ENCODE measurements at places on chromosomes 7 and 10.

DNA sequence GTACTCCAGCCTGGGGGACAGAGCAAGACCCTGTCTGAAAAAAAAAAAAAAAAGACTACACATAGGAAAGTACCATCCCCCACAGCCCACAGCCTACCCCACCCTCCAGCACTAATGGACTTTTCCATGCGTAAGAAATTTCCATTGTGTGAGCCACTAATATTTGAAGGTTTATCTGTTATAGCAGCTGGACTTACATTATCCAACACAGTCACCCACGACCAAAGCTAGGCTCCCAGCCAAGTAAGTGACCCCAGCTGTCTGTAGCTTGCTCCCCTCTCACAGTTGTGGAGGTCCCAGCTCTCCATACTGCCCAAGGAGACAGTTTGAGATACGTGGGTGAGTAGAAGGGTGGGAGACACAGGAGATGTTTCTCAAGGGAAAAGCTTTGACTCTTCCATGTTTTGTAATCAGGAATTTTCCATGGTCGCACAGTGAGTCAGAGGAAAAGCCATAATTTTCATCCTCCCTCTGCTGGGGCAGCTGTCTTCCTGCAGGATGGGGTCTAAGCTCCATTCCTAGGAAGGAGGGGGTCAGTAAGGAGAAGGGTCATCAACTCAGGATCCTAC is 57.4 kb downstream of the CAV1 start:
- DNase-seq = no peak
- no peaks in the 10 kb centered on the region for H3K27me3 ChIP-seq
- H3K36me3 ChIP-seq = no peaks in the 10 kb centered on the region
- H3K4me3 ChIP-seq = no peak overlapping the region
- H3K4me1 ChIP-seq = peaks cover 21% of the 10 kb centered on the region

- H3K4me1 ChIP-seq = no peaks in the 10 kb centered on the region
- H3K36me3 ChIP-seq = no peaks in the 10 kb centered on the region
- H3K27me3 ChIP-seq = no peaks in the 10 kb centered on the region
- no peak overlapping the region for H3K4me3 ChIP-seq
- no peak overlapping the region for H3K27ac ChIP-seq
Measured at GRCh38 chr10:76195654-76196390, 764.4 kb downstream of the LRMDA start.

DNA sequence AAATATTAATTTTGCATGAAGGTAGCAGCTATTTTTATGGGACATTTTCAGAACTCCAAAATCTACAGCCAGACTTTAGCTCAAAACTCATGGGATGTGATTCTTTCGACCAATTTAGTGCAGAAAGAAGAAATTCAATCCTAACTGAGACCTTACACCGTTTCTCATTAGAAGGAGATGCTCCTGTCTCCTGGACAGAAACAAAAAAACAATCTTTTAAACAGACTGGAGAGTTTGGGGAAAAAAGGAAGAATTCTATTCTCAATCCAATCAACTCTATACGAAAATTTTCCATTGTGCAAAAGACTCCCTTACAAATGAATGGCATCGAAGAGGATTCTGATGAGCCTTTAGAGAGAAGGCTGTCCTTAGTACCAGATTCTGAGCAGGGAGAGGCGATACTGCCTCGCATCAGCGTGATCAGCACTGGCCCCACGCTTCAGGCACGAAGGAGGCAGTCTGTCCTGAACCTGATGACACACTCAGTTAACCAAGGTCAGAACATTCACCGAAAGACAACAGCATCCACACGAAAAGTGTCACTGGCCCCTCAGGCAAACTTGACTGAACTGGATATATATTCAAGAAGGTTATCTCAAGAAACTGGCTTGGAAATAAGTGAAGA is 112.3 kb downstream of the CFTR start:
- peaks cover 2% of the 10 kb centered on the region for H3K27me3 ChIP-seq
- no peak for DNase-seq
- no peak overlapping the region for H3K27ac ChIP-seq
- H3K4me1 ChIP-seq = peaks cover 13% of the 10 kb centered on the region
- no peaks in the 10 kb centered on the region for H3K36me3 ChIP-seq

DNA sequence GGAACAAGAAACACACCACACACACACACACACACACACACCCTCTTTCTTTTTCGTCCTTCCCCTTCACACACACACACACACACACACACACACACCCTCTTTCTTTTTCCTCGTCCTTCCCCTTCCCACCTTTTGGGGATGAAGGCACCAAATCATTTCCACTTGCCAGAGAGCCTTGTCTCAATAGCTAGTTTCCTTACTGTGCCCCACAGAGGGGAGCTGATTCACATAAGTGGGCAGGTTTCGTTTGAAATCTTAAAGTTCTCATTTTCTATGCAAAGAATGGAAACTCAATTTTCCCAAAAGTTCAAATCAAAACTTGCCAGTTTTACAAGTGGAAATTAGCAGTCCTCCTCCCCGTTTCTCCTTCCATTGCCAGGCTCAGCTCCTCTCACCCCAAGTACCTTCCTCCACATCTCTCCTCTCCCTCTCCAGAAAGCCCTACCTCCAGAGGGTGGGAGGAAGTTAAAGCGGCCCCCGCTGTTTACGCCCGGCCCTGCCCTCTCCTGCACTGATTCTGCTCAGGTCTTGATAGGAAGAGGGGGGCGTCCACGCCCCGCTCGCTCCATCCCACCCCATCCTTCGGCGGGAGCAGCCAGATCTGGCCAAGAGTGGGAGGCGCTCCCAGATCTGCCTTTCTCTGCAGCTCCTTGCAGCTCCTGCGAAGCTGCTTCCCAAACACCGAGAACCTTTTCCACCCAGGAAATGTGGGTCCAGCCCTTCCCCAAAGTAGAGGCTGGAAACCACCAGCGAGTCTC is 1.3 kb downstream of the CTTNBP2 start:
- no peak for DNase-seq
- peaks cover 7% of the 10 kb centered on the region for H3K4me1 ChIP-seq
- no peaks in the 10 kb centered on the region for H3K36me3 ChIP-seq
- peaks cover 53% of the 10 kb centered on the region for H3K27me3 ChIP-seq
- H3K4me3 ChIP-seq = no peak overlapping the region
- no peak overlapping the region for H3K27ac ChIP-seq

DNA sequence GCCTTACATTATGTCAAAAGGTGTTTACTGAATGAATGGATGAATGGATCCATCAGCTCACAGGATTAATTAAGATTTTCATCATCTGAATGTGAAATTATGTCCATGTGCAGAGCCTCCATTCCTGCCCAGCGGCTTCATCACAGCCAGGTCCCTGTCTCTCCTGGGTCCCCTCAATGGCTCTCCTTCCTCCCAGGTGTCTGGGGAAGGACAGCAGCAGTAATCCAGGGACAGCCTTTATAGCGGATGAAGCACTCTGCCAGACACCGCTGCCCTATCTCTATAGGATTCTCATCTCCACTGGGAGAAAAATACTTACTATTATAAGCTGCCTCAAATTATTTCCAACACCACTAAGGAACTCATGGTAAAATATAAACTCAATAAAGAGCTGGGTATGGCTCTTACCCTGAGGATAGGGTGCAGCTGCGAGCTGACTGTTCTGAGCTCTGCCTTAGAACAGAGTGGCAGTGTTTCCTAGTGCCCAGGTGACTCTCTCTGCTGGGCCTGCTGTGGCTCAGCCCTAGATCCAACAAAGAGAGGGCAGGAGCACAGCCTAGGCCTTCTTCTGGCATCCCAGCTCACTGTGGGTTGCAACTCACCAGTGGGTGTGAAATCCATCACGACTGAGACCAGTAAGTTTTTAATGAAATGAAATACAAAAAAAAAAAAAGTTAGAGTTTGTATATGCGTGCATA is 38.3 kb downstream of the GPRIN2 start:
- no peaks in the 10 kb centered on the region for H3K36me3 ChIP-seq
- no peak for DNase-seq
- H3K4me1 ChIP-seq = no peaks in the 10 kb centered on the region
- H3K4me3 ChIP-seq = no peak overlapping the region

GRCh38 chr10:9009505-9009904 is 955.0 kb downstream of the GATA3 start:
- peak overlapping the region; percentile 84 for H3K27ac ChIP-seq
- peaks cover 79% of the 10 kb centered on the region for H3K4me1 ChIP-seq
- peaks cover 56% of the 10 kb centered on the region for H3K36me3 ChIP-seq
- peak overlapping the region; percentile 37 for H3K4me3 ChIP-seq

DNA sequence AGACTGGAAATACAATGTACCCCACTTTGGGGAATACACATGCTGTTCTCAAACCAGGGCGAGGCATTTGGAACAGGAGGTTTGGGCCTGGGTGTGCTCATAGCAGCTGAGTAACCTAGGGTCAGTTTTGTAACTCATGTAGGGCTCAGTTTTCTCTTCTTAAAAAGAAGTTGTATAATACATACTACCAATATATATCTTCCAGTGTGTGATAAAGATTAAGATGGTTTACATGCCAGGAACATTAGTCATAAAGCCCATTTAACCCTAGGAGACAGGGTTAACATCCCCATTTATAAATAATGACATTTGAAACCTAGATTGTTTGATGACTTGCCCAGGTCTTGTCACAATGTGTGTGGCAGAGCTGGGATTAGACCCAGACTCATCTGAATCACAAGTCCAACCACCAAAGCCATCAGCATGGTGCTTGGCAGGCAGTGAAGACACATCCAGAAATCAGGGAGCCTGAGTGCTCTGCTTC is 6.0 kb downstream of the AKR1B10 start:
- no peak overlapping the region for H3K4me3 ChIP-seq
- H3K27ac ChIP-seq = no peak overlapping the region
- peaks cover 17% of the 10 kb centered on the region for H3K27me3 ChIP-seq
- H3K36me3 ChIP-seq = no peaks in the 10 kb centered on the region

DNA sequence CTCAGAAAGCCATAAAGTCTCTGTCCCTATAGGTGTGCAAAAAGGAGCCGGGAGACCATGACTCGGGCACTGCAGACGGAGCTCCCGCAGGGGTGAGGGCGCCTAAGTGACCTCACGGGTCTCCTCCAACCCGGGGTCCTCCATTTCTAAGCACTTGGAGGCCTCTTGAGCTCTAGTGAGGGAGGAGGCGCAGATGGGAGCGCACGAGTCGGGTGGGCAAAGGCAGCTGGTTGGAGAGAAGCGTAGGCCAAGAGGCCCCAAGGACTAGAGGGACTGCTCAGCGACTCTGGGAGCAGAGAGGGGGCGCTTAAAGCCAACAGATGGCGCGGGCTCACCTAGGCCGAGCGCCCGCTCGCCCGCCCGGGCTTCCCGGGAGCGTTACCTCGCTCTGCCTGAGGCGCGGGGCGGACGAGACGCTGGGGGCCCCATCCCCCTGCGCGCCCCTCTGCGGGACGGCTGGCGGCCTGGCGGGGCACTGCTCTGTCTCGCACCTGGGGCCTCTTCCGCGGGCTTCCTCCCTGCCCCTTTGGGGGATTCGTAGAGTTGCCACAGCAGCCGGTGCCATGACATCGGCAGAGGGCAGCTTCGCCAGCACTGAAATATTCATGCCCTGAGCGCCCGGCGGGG is 523 bp upstream of the CDH23 start:
- no peak overlapping the region for H3K27ac ChIP-seq
- peaks cover 58% of the 10 kb centered on the region for H3K27me3 ChIP-seq
- H3K36me3 ChIP-seq = no peaks in the 10 kb centered on the region
- no peak overlapping the region for H3K4me3 ChIP-seq
- DNase-seq = no peak
- H3K4me1 ChIP-seq = no peaks in the 10 kb centered on the region

- no peak for DNase-seq
- peaks cover 8% of the 10 kb centered on the region for H3K27me3 ChIP-seq
- H3K4me3 ChIP-seq = no peak overlapping the region
- no peaks in the 10 kb centered on the region for H3K4me1 ChIP-seq
- H3K27ac ChIP-seq = no peak overlapping the region
- H3K36me3 ChIP-seq = no peaks in the 10 kb centered on the region
Measured at GRCh38 chr7:106841896-106842390, 23.1 kb upstream of the PIK3CG start.

DNA sequence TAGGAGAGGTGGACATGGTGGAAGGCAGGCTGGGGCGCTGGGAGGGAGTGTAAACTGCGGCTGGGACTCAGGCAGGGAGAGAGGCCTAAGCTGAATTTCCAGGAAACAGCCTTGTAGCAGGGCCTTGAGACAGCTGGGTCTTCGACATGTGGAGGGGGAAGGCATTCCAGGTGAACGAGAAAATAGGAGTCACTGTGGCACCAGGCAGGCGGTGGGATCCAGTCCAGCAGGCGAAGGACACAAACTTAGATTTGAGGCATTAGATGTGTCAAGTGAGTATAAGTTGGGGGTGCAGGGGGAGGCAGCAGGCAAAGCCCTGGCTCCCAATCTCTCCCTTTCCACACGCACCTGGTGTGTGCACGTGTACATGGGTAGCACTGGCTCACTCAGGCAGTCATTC is 105.3 kb downstream of the PTPN20 start:
- no peaks in the 10 kb centered on the region for H3K4me1 ChIP-seq
- no peak overlapping the region for H3K4me3 ChIP-seq
- H3K27me3 ChIP-seq = peaks cover 5% of the 10 kb centered on the region
- no peak overlapping the region for H3K27ac ChIP-seq
- no peak for DNase-seq
- no peaks in the 10 kb centered on the region for H3K36me3 ChIP-seq

GRCh38 chr10:29469481-29470354 is 165.1 kb downstream of the SVIL start:
- H3K27me3 ChIP-seq = no peaks in the 10 kb centered on the region
- no peak for DNase-seq
- no peak overlapping the region for H3K4me3 ChIP-seq
- peaks cover 40% of the 10 kb centered on the region for H3K36me3 ChIP-seq

- DNase-seq = no peak
- H3K27ac ChIP-seq = no peak overlapping the region
- H3K4me3 ChIP-seq = no peak overlapping the region
- H3K36me3 ChIP-seq = no peaks in the 10 kb centered on the region
- no peaks in the 10 kb centered on the region for H3K27me3 ChIP-seq
Measured at GRCh38 chr7:21028599-21028998, 241.9 kb upstream of the SP8 start.

DNA sequence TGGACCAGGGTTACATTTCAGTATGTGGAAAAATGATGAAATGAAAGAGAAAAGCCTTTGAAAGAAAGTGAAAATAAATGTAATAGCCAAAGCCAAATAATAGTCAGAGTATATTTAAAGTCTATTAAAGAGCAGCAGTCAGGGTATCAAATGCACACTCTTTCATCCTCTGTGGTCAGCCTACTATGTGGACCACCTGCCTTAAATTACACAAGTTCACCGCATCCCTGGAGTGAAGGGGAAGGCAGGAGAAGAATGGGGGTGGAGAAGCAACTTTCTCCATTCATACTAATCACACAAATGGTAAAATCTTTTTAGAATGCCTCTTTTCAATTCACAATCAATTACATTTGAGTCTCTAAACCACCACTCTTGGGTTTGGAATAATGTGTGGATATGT is 16.0 kb downstream of the TWIST1 start:
- no peaks in the 10 kb centered on the region for H3K4me1 ChIP-seq
- H3K27me3 ChIP-seq = peaks cover 22% of the 10 kb centered on the region
- H3K27ac ChIP-seq = no peak overlapping the region
